CD4-positive, alpha-beta T cell treated with Interleukin-4 for 1 hour (primary cell): ENCODE measurements at places on chromosomes 7 and 10.
A peak's percentile ranks its signal among the peaks of the same experiment; 100 is the strongest.

GRCh38 chr10:104246976-104247375, 7.7 kb upstream of the GSTO1 start:
- peak; percentile 17 for DNase-seq

DNA sequence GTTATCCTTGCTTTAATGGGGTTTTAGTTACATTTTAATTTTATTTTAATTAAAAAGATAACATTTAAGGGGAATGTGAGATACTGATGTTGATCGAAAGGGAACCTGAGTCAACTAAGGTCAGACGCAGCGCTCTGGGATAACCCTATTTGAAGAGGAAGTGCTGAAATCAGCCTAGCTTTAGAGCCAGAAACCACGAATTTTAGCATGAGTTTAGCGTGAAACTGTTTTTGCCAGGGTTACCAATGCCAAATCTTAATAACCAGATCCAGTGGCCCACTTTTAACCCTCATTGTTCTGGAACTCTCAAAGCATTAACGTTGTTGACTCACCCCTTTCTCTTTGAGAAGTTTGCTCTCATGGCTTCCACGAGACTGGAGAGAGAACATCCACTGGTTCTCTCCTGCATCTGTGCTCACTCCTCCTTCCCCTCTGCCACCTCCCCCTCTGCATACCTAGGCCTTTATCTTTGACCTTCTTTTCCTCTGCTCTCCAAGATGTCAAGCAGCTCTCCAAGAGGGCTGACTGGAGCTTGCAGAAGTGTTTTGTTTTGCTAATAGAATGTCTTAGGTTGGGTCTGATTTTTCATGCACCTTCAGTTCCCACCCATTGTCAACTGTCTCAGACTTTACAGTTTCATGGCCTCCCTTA, 198.3 kb upstream of the CELF2 start:
- no peak for DNase-seq

- DNase-seq: no peak
Observed at GRCh38 chr10:132141076-132141475, 45.7 kb upstream of the DPYSL4 start.

GRCh38 chr10:73044378-73045285, 52.0 kb downstream of the P4HA1 start:
- DNase-seq: no peak

DNA sequence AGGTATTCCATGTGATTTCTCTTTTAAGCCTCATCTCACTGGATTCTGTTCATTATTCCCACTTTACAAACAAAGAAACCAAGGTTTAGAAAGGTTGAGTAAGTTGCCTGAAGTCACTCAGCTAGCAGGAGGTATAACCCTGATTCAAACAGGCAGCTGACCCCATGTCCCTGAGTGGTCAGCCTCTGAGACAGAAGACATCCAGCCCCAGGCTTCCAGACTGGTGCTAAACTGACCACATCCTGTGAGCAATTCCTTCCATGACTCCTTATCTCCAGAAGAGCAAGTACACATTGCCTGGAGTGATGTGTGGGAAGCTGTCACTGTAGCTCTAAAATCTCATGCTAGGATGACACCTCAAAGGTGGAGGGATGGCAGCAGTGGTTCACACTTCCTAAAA, 3.7 kb downstream of the PLPP4 start:
- DNase-seq: no peak

DNA sequence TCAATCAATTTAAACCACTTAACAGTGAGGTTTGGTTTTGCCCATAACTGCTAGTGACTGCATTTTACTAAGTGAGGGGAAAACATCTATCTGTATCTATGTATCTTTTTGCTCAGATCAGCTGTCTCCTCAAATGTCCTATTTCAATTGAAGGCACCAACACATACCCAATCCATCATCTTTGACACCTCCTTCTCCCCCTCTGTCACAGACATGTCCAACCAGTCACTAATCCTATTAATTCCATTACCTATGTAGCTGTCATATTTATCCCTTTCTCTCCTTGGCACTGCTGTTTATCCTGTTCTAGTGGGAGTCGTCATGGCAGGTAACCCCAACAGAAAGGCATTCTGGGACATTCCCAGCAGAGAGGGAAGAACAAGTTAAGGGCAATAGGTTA, 975.2 kb upstream of the AUTS2 start:
- DNase-seq: no peak
